Occipital lobe (tissue), 3 donors: ENCODE measurements at places on chromosomes 4 and X.

DNA sequence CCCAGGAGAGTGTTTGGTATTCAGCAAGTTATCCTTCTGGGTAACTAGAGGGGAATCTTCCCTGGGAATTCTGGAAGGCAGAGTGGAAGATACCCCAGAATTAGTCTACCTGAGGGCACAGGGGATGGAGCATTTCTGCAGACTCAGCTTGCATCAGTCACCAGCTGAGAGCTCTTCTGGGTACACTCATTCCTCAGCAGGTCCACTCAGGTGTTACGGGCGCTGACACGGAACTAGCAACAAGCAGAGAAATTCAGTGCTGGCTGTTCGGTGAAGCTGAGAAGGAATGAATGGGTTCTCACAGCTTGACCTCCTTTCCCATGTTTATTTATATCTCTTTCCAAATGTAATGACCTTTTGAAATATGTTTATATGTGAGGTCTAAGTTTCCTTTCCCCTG lies 106.0 kb upstream of the PNPLA4 start:
- DNase-seq: no peak

- no peak for DNase-seq
Measured at GRCh38 chr4:102441978-102442911, 58.9 kb upstream of the NFKB1 start.

DNA sequence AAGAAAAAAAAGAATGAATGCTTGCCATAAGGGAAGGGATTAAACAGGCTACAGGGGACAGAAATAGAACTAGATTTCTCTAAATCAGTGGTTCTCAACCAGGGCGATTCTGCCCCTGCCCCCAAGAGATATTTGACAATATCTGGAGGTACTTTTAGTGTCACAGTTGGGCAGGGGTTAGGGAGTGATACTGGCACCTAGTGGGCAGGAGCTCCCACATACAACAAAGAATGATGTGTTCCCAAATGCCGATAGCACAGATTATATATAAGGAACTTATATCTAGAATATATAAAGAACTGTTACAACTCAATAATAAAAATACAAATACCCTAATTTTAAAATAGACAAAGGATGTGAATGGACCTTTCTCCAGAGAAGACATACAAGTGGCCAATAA lies 14.7 kb downstream of the S100G start:
- no peak for DNase-seq

DNA sequence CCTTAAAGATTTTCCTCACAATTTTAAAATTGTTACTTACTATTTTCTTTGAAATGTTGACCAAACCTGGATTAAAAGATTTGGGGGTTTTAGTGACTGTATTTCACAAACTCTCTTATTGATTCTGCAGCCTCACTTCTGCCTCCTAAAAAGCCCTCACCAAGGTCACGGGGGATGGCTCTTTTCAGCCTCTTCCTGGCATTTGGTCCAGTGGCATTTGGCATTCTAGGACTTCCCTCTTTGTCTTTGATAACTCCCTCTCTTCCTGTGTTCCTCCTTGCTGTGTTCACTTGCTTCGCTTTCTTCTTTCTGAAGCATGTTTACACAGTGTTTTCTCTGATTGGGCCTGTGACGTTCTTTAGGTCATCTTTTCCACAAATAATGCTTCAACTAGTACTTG lies 21.5 kb downstream of the PKD2 start:
- DNase-seq: no peak

DNA sequence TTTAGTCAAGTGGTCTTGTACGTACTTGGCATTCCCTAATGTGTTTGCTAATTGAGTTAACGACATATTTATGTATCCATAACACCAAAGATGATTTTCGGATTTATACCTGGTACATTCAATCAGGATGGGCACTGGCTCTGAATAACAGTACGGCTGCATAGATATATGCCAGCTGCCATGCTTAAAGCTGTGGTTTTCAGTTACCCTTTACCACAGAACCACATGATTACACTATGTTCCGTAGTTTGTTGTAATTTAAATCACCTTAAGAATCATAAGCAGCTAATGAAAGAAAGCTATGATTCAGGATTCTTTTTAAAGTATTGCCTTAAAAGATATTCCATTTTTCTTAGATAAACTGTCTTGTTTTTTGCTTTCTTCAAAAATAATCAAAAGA lies 53.6 kb downstream of the FIP1L1 start:
- no peak for DNase-seq
